Osteoblast (primary cell): ENCODE measurements at places on chromosomes 3 and 15.
A peak's percentile ranks its signal among the peaks of the same experiment; 100 is the strongest.

DNA sequence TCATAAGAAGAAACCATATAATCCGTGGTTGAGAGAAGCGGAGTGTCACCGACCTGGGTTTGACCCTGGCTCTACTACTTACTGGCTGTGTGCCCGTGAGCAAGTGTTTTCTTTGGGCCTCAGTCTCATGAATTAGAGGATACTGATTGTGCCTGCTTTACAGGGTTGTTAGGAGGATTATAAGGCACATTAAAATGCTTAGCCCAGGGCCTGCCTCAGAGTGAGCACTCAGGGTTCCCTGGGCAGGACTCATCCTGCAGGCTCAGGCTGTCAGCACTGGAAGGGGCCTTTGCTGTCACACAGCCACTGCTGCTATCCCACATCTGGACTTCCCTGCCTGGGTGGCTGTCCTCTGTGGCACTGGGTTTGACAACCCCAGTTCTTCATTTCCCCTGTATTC lies 4.7 kb downstream of the PLA2G4F start:
- DNase-seq = peak; percentile 95

GRCh38 chr3:104763007-104763406 lies 603.7 kb upstream of the ALCAM start:
- no peak for DNase-seq

DNA sequence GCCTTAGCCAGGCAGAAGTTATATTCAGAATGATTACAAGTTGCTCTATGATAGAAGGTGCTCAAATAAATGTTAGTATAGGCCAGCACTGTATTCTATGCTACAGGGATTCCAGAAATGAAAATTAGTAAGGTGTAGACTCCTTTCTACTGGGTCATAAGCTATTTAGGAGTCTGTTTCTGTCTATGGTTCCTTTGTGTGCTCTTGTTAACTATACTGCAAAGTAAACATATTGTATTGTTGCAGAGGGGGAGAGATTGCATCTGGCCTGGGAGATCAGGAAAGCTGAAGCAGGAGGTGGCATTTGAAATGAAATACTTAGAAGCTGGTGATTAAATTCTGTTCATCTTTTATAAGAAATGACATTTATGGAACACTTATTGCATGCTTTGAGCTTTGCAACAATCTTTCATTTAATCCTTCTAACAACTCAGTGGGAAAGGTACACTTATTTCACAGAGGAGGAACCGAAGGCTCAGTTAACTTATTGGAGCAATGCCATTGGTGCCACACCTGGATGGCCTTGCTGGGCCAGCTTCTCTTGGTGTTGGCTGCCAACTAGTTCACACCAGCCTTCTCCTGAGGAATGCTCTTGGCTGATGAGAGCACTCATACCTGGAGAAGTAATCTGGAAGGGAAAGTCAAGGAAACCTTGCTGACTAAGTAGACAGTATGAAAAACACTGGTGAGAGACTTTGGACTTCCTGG lies 39.1 kb downstream of the ABHD5 start:
- no peak for DNase-seq

DNA sequence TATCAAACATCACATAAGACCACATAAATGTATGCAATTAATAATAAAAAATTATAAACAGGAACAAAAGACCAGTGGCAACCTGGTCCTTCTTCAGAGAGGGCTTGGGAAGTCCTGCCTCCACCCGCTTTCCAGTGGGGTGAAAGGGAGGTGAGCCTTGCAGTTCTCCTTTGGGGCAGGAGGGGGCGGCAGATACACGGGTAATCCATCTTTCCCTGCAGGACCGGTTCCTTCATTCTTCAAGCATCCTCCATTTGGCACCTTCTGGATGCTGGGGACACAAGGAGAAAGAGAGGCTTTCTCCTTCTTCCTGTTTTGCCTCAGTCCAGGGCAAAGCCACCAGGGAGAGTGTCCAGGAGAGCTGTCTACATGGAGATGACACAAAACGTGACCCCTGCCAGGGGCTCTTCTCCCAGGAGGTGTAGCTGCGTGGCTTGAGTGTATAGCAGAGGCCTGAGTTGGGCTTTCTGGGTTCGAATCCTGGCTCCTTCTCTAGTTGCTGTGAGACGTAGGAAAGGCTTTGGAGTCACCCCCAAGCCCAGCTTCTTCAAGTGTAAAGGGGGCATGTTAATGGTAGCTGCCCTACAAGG lies 23.2 kb downstream of the RPLP1 start:
- DNase-seq = peak; percentile 93

DNA sequence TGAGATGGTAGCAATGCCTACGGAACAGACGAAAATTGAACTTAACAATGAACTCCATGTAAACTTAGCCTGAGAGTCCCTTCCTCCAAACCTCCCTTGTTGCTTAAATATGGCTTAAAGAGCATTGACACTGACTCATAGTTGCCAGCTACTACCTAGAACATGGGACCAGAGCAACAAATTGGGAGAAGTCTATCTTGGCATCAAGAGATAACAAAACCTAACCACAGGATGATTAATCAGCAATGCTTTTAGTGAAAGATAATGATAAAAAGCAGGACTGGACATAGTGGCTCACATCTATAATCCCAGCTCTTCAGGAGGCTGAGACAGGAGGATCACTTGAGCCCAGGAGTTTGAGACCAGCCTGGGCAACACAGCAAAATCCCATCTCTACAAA lies 117.8 kb upstream of the MNS1 start:
- no peak for DNase-seq

DNA sequence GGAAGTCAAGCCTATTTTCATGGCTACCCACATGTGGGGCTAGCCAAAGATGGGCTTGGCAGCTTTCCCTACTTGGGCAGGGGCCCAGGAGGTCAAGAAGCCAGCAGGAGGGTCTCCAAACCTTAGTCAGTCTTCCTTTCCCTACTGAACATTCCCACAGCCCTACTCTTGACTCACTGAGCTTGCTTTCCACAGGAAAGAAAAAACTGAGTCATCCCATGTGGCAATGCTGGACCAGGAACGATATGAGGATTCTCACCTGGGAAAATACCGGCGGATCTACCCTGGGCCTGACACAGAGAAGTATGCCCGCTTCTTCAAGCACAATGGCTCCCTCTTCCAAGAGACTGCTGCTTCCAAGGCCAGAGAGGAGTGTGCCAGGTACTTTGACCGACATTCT lies 3.7 kb upstream of the NGRN start:
- peak; percentile 36 for DNase-seq

DNA sequence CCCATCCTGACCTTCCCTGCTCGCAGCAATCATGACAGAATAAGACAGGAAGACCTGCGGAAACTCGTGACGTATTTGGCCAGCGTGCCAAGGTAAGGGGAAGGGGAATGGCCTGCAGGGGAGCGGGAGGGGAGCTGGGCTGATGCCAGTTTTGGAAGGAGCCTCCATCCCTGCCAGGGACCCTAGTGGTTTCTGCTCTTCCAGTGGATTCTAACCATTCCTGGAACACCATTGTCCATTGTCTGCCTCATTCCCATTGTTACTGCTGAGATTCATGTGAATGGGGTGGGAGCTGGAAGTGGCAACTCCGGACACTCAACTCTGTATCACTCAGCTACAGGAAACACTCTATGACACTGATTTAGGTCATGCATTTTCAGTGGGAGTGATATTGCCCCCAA lies 242.9 kb upstream of the ROPN1 start:
- no peak for DNase-seq

DNA sequence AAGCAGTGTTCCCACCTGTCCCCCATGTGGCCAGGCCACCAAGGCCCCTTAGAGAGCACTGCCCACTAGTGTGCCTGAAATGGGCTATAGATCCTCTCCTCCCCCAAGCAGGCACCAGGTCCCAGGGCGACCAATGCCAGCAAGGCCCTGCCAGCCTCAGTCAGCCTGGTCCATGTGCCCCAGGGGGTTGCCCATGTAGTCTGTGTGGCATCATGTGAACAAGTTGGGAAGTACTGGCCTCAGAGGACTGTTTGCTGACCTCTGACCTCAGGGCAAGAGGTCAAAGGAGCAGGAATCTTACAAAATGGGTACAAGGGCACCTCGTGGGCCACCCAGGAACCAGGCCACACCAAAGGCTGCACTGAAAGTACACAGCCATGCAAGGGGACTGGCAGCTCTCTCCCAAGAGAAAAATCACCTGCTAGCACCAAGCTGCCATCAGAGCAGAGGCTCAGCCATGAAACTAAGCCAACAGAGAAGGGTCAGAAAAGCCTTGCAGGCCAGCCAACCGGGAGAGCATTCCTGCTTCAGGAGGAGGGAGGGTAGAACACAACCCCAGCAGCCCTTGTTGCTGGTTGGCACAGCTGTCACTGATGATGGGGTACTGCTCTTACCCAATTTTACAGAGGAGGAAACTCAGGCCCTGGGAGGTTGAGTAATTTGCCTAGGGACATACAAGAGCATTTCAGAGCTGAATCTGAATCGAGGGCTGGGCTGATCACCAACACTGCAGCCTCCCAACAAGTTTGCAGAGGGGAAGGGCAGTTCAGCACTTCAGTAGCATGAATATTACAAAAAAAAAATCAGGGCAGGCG lies 5.2 kb upstream of the FURIN start:
- DNase-seq = peak; percentile 44

- peak; percentile 64 for DNase-seq
Observed at GRCh38 chr15:53197426-53197839, 407.3 kb upstream of the ONECUT1 start.

GRCh38 chr3:131735544-131735943 lies 232.8 kb upstream of the MRPL3 start:
- DNase-seq = no peak

DNA sequence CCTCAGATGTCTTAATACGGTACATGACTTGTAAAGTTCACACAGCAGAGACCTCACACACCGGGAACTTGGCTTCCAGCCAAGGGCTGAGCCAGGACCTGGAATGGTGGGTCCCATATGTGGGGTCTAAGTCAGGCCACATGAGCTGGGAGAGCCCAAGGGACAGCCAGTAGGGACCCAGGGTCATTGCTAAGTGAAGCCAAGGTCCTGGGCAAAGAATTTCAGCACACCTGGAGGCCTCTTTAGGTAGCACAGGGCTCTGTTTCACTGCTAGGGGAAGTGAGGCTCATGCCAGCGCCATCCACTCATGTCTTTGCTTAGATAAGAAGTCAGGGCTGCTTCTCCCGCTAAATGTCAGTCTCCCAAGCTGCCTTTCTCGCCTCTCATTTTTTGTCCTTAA lies 116.6 kb upstream of the TLE3 start:
- no peak for DNase-seq

DNA sequence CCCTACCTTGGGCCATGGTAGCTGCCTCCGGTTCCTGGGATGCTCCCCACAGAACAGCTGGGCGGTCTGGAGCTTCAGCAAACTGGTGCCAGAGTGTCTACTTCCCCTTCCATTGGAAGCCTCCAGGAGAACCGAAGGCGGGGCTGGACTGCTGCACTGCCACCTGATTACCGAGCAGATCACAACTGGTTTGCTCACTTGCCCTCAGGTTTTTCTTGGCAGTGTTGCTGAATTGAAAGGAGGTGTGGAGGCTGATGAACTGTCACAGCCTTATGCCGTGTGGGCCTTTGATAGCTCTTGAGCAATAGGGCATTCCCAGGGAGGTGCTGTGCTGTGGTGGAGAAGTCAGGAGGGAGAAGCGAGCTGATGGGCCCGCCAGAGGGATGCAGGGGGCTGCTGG lies at the start of gene TGM5:
TSS of gene TGM5 (minus strand) at position 95 of the 400 bp plus-strand sequence. CDS start at position 16, 79 bp downstream.
- DNase-seq = no peak

- no peak for DNase-seq
Observed at GRCh38 chr3:127831723-127832172, 9.4 kb upstream of the MGLL start.

- DNase-seq = no peak
Observed at GRCh38 chr15:58568157-58568571, 136.4 kb downstream of the LIPC start.

DNA sequence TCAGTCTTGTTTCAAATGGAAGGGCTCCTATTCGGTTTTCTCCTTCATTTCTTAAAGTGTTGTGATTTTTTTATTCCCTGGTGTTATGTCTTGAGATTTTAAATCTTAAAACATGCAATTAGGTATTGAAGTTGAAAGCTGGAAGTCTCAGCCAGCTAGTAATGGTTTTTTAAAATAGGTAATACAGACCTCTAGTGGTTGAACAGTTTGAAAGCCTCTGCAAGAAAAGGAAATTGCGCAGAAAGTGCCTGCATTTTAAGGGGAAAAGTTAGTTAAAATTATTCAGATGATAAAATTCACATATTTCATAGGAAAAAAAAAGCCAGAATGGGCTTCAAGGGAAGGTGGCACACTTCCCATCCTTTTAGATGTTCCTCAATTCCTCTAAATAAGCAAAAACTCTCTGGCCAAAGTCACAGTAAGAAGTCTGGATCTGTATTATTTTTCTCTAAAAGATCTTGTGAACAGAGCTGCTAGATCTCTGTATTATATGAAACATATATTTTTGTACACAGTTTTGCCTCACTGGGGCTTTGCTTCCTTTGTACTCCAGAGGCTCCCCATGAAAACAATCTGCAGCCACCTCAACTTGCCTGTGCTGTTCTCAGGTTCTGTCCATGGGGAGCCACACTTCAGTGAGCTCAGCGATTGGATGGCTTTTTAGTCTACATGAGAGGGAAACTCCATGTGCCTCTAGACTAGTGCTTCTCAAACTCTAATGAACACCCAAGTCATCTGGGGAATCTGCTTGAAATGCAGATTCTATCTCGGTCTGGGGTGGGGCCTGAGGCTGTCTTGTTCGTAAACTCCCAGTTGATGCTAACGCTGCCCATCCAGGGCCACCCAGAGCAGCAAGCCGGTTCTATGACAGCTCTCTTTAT lies 21.5 kb downstream of the AGTR1 start:
- no peak for DNase-seq

DNA sequence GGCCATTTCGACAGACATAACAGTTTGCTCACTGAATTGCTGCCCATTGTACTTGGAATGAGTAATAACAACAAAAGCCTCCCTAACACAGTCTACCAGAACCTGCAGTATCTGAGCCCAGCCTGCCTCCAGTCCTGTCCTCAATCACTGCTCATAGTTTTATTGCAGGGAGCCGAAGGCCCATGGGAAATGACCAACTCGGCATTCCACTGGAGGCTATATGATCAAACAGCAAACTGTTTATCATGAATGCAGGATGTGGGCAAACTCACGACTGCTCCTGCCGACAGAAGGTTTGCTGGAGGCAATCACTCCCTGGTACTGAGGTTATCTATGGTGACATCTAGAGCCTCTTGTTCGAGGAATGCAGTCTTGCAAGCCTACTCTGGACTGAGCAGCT lies 46.3 kb downstream of the LSM3 start:
- no peak for DNase-seq
